Urinary bladder (tissue), 4 donors: ENCODE measurements at places on chromosomes 7 and 10. TPM values are rescaled to one million over a fixed set of nuclear protein-coding genes. Genes with fewer than 3 reads are reported as not detected.
A peak's percentile ranks its signal among the peaks of the same experiment; 100 is the strongest.

GRCh38 chr10:110857265-110858171 lies 14.2 kb upstream of the PDCD4 start:
- DNase-seq = peak; percentile 70

- DNase-seq = no peak
Observed at GRCh38 chr10:131901181-131901829, 497 bp downstream of the PPP2R2D start.

The ELN gene
- 483 TPM for total RNA-seq

The PLAU gene
- total RNA-seq = 9.5 TPM

DNA sequence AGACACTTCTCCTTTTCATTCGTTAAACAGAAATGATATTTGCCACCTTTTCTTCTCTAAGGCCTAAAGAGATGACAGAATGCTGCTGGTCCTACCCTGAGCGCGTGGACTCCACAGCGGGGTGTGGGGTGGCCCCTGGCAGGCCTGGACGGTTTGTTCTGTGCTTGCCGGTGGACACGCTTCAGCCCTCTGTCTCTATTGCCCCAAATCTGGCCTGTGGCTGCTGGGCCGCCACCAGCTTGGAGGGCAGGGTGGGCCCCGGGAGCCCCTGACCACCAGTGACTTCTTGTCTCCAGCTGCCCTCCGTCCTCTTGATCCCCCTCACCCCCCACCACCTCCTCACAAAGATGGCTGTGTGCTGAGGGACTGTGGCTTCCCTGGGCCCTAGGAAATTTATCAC lies 5.7 kb downstream of the CHST3 start:
- no peak for DNase-seq

The HOXA4 gene
- 1.0 TPM for total RNA-seq

DNA sequence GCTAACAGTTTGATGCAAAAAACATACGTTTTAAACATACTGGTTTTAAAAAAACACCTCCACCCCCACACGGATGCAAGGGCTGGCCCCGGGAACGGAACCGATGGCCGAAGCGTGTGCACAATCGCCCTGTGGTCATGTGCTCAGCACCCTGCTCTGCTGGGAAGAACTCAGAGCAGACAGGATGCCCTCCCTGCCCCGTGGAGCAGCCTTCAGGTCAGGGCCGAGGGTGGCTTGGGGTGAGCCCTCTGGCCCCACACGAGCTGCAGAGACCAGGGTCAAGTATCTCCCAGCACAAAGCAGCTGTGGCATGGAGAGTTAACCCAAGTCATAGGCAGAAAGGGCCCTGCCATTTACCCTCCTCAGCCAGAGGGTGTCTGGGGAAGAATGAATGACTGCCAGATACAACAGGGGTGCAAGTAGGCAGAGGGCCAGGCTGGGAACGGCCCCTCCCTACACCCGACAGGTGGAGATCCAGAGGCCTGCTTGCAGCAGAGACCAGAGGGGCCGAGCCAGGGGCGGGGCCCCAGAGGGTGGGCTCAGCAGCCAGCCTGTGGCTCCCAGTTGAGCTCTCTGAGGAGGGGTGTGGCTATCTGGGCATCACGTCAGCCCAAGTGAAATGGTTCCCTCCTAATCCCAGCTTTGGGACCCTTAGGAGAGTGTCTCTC lies 56.8 kb downstream of the ZRANB1 start:
- no peak for DNase-seq

- no peak for DNase-seq
Observed at GRCh38 chr10:43452356-43452914, 15.5 kb downstream of the ZNF487 start.

DNA sequence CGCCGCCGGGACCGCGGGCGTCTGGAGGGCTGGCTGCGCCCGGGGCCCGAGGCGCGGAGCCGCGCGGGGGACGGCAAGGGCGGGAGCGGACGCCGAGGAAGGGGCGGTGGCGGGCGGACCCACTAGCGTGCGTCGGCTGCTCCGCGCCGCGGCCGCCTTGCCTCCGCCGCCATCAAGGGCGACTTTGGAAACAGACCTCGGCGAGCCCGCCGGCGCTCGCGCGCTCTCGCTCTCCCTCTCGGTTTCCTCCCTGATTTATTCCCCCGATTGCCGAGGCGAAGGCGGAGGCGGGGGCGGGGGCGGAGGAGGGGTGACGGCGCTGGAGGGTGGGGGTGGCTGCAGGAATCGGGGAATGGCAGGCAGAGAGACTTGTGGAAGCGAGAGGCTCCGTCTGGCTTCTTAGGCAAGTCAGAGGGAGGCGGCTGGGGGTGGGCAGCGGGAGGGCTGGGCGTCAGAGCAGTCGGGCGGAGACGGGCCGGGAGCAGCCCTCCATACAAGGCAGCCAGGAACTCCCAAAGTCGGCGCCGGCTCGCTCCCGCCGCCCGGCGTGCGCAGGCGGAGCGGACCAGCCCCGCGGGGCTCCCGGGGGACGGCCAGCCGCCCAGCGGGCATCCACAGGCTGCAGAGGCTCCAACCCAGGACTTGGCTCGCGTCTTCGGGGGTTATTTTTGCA lies at the start of gene CACNA2D1:
Gene CACNA2D1, minus strand, starts transcription at position 231 of the 673 bp plus-strand sequence.
- peak; percentile 28 for DNase-seq

GRCh38 chr10:22067091-22067490 lies 63.6 kb upstream of the DNAJC1 start:
- no peak for DNase-seq

- no peak for DNase-seq
Observed at GRCh38 chr7:4687956-4688355, 5.9 kb downstream of the FOXK1 start.

DNA sequence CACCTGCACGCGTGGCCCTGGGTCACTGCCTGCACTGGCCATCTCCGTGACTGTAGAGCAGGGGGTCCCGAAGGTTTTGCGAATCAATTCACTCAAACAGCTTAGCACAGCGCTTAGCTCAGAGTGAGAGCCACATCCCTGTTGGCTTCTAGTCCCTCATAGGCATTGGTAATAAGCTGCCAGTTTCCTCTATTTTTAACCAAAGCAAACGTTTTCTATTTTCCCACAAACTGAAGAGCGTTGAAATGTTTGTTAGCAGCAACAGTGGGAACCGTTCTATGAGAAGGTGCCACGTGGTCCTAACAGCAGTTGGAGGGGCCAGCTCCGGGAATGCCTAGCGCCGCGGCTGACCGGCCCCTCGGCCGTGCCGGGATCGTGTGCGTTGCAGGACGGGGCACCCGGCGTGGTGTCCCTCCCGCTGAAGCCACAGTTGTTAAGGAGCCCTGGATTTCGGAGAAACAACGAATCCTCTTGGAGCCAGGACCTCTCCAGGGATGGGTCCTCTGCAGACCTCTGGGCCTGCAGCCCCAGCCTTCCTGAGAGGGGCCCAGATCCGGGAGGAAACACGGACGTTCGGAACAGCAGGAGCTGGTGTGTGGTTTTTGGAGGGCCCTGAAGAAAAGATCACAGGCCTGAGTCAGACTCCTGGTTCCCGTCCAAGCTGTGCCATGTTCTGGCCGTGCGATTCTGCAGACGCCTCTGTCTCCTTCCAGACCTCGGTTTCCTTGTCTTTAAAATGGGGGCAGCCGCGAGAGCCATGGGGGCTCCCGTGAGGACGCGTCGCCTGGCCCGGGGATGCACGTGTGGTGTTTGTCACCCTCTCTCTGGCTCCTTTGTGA lies 40.3 kb downstream of the FAM20C start:
- DNase-seq = no peak

GRCh38 chr7:41973202-41973730 lies 263.7 kb downstream of the GLI3 start:
- DNase-seq = no peak

The CRHR2 gene
- total RNA-seq = 0.16 TPM

DNA sequence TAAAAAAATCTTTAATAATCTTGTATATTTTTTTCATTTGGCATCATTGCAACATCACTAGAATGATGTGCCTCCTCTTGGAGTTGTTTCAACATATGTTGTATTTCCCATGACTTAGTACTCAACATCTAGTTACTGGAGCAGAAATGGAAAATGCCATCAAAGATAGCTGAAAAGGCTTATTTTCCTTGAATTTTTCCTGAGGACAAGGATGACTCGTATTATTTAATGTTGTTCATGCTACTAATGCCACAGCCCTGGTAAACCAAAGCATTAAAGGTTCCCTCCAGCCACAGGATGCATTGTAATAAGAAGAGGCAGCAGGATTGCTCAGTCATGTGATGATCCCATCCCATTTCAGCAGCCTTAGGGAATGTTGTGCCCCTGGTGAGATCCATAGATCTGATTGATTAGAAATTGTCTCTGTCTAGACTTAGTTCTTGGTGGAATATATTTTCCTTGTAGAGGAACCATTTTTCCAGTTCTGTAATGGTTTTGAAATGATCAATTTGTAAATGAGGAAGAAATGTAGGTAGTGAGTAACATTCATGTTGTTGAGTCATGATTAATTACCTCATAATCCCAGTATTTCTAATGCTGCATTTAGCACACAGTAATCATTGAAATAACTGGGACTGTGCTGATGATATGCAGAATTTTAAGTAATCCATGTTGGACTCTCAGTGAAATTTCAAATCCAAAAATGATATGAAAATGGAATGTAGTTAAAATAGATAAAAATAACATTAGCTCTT lies 91.3 kb upstream of the SMIM30 start:
- DNase-seq = no peak

- no peak for DNase-seq
Observed at GRCh38 chr7:329691-330281, 39.8 kb downstream of the FOXL3 start.

The GHRHR gene
- not detected for total RNA-seq

The FLNC gene
- total RNA-seq = 136 TPM

DNA sequence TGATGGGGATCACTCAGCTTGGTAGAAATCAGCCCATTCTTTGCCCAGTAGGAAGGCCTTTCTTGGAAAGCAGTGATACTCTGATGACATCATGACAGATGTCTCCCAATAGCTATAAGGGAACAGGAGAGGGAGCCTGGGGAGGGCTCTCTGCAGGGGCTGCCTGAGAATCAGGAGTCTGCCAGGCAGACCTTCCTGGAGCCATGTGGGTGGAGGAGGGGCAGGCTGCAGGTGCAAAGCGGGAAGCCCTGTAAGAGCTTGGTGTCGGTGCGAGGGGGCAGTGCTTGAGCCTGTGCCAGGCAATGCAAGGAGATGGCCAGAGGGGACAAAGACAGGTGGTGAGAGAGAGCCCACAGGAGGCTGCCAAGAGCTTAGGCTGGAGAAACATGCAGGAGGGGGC lies 5.0 kb upstream of the TNS3 start:
- no peak for DNase-seq

GRCh38 chr7:18570890-18571478 lies 75.4 kb downstream of the HDAC9 start:
- DNase-seq = no peak

GRCh38 chr7:12623885-12624498 lies 53.5 kb downstream of the SCIN start:
- no peak for DNase-seq
